ENCODE measurements at places on chromosomes 16 and 17.

GRCh38 chr17:44130693-44131349 is 7.4 kb upstream of the HDAC5 start:
- no peak for DNase-seq

GRCh38 chr17:47278561-47278960 is 24.9 kb downstream of the ITGB3 start:
- DNase-seq = no peak

GRCh38 chr16:16197966-16198365 is 25.3 kb downstream of the ABCC6 start:
- no peak for DNase-seq

GRCh38 chr17:63505341-63505740 is 17.8 kb upstream of the KCNH6 start:
- no peak for DNase-seq

All from NCI-H187 treated with DMSO at 0.1 percent for 48 hours (cell line).